H9 (cell line): ENCODE measurements at places on chromosomes 12 and 14. TPM values are rescaled to one million over a fixed set of nuclear protein-coding genes. Genes with fewer than 3 reads are reported as not detected.

Gene KLRC1
- total RNA-seq, result not detected in 2 replicates

Gene ASIC1
- 3.9 and 4.0 TPM in 2 replicates for total RNA-seq

Gene USP44
- total RNA-seq, result 181 and 185 TPM in 2 replicates

DNA sequence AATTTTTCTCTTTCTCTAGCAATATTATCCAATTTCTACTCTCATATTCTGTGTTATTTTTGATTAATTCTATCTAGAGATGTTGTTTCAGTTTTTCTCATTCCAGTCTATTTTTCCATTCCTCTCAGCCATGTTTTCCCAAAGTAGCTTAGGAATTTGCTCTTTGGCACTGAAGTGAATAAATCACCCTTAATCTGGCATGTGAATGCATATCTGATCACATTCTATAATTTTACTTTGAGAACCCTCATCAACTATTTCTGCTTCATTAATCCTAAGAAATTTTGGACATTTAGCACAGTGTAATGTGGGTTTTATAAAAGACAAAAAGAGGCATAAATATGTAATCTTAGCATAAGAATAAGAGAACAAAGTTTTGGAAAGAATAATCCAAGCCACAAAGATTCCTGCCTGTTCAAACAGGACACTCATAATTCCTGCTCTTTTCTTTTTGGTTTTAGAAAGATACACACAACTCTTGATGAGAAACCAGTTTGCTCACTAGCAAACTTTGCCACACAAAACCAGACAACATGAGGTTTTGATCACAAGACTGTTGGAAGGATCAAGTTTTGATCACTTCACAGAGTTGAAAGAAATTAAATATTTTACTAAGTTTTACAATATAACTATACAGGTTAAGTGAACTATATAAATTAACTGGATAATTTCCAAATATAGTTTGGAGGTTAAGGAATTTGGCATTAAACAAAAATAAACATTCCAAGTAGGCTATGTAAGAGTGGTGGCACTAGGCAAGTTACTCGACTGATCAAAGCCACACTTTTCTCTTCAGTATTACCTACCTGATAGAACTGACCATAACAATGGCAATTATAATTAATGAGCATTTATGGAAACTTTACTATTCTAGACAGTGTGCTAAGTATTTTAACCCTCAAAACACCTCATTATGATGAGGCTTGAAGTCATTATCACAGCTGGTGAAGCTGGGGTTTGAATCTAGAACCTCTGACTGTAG lies 226.6 kb upstream of the TMTC1 start:
- H3K36me3 ChIP-seq, result no peaks in the 10 kb centered on the region
- H3K4me1 ChIP-seq, result no peaks in the 10 kb centered on the region
- DNase-seq, result no peak

- H3K36me3 ChIP-seq, result 0 out of 2 replicates have a peak, but pooled peaks cover under 1% of the 10 kb centered on the region
- no peaks in the 10 kb centered on the region for H3K27me3 ChIP-seq
- H3K4me1 ChIP-seq, result no peaks in the 10 kb centered on the region
- no peak overlapping the region for H3K27ac ChIP-seq
Observed at GRCh38 chr12:88600272-88600671, 20.0 kb upstream of the KITLG start.

- no peaks in the 10 kb centered on the region; the same call in 1 of the 2 replicates for H3K27me3 ChIP-seq
- H3K36me3 ChIP-seq, result peaks cover 13% of the 10 kb centered on the region
- no peak for DNase-seq
- H3K4me3 ChIP-seq, result no peak overlapping the region
- H3K4me1 ChIP-seq, result no peaks in the 10 kb centered on the region
Observed at GRCh38 chr14:63192085-63192484, 12.2 kb upstream of the RHOJ start.

DNA sequence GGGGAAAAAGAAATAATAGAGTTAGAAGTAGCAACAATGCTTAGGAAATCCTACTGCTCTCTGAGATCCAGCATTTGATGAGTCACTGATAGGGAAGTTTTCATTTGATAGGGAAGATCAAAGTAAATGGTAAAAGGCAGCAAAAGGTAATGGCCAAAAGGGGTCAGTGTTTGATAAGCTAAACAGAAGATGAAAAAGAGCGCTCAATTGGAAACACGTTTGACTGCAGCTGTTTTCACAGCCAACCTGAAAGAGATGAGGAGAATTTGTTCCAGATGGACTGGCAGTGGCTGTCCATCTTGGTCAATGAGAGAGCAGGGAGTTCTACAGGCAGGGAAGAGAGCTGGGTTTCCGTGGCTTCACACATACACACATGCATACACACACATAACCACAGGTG lies 264.2 kb downstream of the TMEM132C start:
- no peaks in the 10 kb centered on the region for H3K4me1 ChIP-seq
- no peaks in the 10 kb centered on the region for H3K27me3 ChIP-seq
- no peak overlapping the region for H3K4me3 ChIP-seq

DNA sequence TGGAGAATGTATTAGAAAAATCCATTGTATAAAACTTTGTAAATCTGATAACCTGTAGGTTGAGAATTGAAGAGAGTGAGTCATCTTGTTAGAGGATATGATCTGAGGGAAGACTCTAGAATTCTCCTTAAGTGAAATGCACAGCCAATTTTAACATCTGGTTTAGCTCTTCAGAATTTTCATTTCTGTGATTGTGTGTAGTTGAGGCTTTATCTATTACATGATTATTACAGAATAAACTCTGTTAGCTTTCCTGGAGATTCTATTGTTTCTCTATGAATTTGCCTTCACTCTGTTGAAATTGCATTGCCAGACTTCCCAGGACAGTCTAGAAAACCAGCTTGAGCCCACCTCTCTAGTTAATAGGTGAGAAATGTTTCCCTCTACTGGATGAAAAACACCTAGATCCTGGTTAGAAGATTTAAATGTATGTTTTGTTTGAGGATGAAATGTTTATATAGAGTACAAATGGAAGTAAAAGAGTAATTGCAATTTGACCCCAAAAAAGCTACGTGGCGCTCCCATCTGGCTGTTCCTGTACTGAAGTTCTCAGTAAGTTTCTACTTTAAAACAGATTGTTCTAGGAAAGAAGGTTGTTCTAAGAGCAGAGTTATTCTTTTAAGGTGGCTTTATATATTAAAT lies 2.9 kb downstream of the NUDT4 start:
- H3K4me1 ChIP-seq, result 0 out of 2 replicates have a peak, but pooled peaks cover 2% of the 10 kb centered on the region
- H3K4me3 ChIP-seq, result peak overlapping the region; percentile 98

DNA sequence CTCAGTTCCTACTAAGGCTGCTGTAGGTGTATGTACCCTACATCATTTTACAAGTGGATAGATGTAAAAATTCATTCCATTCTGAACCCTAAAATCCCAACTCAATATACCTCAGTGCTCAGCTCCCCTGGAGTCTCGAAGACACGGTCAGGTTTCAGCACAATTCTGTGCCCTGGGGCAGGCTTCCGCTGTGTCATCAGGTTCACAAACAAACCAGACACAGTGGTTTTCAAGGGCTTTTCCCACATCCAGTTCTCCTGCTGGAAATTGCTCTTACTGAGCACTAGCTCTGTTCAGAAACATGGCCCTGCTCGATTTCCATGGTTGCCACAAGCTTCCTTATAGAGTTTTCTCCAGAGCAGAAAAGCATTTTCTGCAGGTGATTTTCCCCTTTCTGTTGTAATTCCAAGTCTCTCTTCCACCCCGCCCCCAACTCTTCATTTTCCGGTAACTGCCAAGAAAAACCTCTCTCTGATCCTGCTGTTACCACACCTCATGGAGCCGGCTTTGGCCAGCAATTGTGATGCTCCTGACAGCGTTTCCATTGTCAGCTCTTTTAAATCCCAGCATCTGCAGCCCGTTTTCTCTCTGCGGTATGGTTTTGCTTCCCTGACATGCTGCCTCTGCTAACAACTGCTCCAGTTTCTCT lies 483.0 kb upstream of the CCDC196 start:
- no peak for DNase-seq
- H3K4me3 ChIP-seq, result no peak overlapping the region
- peaks cover 2% of the 10 kb centered on the region; the same call in 1 of the 2 replicates for H3K4me1 ChIP-seq
- H3K27ac ChIP-seq, result no peak overlapping the region
- H3K27me3 ChIP-seq, result no peaks in the 10 kb centered on the region
- peaks cover 34% of the 10 kb centered on the region for H3K36me3 ChIP-seq
